DMS79 treated with DMSO at 0.1 percent for 48 hours (cell line): ENCODE measurements at places on chromosomes 6 and 20.

DNA sequence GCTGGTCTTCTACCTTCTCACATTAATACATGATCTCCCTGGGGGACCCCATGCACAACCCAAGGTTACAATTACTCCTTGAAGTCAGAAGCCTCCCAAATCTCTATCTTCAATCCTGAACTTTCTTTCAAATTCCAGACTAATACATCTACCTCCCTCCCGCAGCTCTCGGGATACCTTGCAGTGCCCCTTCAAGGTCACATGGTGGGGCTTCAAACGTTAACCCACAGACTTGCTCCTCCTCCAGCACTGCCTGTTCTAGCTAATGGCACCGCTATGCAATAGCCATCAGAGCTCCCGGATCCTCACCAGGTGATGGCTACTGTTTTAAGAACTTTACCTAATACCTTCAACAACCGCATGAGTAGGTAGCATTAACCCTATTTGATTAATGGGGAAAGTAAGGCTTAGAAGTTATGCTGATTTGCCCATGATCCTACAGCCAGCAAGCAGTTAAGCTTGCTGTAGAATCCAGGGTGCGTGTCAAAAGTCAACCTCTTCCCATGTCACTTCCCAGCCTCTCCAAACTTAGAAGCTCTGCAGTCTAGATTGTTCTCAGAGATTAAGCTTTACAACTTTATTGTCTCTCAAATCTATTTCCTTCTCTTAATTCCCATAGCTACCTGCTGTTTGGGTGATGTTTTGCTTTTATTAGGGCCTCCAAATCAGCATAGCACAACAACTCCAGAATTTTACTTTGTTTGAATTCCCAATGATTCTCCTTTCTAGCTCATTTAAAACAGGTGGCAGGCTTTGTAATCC is 44.7 kb downstream of the PLAGL1 start:
- DNase-seq, result no peak

DNA sequence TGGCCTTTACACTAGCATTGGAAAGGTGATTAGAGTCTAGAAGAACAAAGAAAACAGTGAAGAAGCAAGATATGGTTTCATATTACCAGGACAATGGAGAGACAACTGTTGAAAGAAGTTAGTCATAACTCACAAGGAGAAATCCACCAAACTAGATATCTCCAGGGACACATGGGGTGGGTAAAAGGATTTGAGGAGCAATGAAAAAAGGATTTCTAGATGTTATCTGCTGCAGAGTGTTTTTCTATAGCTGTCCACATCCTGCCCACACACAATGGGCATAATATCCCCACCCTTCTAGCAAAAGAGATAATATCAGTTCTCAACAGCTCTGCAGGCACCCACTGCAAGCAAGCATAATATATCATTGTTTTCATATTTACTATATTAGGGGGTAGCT is 303.1 kb downstream of the HAO1 start:
- DNase-seq, result no peak

DNA sequence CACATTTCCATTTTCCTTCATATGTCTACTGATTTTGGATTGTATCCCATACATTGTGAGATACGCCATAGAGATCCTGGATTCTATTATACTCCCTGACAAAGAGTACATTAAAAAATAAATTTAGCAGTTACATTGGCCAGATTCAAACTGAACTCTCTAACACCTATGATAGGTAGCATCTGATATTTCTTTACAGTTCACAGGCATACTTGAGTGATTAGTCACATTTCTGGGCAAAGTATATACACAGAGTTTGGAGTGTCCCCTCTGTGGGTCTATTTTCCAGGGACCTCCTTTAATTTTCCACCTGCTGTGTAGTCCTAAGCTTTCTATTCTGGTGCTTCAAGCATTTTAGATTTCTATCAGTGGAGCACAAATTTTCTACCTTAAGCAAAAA is 96.4 kb downstream of the TBC1D32 start:
- DNase-seq, result no peak

GRCh38 chr20:52039790-52040189 is 151.8 kb downstream of the ZFP64 start:
- DNase-seq, result peak; percentile 17

DNA sequence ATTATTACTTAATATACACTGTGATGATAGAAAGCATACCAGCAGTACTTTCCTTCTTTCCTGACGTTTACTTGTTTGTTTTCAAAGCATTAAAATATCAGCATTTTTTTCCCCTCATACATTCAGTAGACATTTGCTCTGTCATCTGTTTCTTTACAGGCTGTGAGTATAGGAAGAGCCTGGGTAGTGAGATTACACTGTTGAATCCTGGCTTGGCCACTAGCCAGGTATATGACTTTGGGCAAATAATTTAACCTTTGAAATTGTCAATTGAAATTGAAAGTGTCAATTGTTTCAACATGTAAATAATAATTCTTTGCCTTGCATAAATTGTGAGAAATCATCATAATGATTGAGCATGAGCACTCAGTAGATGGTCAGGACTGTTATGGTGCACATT is 336.2 kb downstream of the CDKAL1 start:
- no peak for DNase-seq

DNA sequence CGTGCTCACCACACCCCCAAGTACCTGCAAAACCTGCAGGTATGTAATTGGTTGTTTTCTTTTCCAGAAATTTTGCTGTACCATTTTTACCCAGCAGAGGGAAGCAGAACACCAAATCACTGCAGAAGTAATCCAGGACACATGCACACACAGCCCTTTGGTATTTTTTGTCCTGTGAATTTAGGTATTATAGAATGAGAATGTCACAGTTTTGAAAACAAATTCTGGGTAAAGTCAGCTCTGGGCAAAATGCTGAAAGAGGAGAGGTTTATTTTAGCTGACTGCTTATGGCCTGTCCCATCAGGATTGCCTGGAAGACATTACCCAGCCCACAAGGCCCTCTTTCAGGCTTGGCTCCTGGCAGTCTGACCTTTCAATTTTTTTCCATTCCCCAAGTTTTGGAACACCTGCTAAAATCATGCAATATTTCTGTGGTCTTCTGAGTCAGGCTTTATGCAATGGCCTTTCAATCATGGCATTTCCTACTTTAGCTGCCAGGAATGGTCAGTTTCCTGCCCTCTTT is 3.5 kb upstream of the EFHC1 start:
- peak; percentile 82 for DNase-seq

DNA sequence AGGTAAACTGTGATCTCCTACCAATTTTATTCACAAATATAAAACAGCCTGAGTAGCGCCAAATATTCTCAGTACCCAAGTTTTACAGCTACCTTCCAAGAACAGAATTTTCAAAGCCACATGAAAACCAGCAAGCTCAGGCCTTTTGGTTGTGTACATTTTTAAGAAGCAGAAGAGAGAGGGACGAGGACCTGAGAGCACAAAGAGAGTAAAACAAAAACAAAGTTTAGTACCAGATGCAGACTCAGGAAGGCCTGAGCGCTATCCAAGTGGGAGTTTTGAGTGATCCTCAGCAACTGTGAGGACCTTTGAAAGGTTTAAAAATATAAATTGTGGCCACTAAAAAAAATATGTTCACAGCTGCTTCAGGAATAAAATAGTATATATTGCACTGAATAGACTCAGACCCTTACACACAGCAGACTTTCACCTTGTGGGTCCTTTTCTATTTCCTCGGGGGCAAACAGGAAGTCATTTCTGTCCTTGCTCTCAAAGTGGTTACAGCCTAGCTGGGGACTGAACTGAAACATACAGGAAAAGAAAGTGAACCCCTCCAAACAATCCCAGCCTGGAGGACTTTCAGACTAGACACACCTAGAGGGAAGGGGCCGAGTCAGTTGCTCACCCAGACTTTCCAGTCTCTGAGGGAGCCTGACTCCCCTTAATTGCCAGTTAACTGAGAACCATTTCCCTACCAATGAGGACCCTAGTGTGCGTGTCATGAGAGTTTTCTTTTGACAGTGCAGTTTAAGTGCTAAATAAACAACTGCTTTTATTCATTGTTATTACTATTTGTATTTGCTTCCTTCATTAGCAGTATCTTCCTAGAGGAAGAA is 48.5 kb upstream of the NT5E start:
- no peak for DNase-seq

- DNase-seq, result no peak
These were observed 101.7 kb downstream of the TSHZ2 start for GRCh38 chr20:53073636-53074415.

DNA sequence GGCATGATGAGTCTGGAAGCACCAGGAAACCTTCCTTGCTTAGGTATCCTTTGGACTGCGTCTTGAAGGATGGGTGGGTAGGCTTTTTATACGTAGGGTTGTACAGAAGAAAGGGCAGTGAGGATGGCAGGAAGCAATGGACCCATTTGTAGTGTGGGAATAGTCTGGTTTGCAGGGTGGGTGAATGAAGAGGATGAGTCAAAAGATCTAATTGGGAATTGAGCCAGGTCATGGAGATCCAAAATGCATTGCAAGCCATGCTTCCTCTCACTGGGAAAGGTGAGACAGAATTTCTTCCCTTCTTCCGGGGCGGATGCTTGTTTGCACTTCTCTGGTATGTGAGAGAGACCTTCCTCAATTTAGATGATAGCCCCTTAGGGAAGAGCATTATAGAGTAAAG is 10.1 kb upstream of the BTBD3 start:
- no peak for DNase-seq

- no peak for DNase-seq
These were observed 173.5 kb downstream of the SCP2D1 start for GRCh38 chr20:18986895-18987580.

GRCh38 chr20:47382746-47383415 is 26.4 kb upstream of the ZMYND8 start:
- DNase-seq, result no peak

DNA sequence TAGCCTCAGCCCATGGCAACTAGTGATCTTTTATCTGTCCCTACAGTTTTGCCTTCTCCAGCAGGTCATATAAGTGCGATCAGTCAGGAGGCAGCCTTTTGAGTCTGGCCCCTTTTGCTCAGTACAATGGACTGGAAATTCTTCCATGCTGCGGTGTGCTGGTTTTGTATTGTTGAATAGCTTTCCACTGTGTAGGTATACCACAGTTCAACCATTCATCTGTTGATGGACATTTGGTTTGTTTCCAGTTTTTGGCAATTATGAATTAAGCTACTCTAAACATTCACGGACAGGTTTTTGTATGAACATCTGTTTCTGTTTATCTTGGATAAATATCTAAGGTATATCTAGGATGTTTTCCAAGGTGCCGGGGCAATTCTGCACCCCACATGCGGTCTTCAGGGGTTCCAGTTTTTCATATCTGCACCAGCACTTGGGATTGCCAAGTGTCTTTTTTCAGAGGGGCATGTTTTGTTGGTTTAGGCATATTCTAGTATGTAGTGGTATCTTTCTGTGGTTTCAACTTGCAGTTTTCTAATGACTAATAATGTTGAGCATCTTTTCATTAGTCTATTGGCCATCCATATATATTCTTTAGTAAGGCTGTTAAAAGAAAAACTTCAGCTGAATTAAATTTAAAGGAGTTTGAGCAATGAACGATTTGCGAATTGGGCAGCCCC is 141.0 kb downstream of the TFAP2C start:
- DNase-seq, result no peak

GRCh38 chr6:6639572-6639971 is 51.1 kb downstream of the LY86 start:
- no peak for DNase-seq

GRCh38 chr20:54554006-54554405 is 78.6 kb downstream of the DOK5 start:
- DNase-seq, result no peak

DNA sequence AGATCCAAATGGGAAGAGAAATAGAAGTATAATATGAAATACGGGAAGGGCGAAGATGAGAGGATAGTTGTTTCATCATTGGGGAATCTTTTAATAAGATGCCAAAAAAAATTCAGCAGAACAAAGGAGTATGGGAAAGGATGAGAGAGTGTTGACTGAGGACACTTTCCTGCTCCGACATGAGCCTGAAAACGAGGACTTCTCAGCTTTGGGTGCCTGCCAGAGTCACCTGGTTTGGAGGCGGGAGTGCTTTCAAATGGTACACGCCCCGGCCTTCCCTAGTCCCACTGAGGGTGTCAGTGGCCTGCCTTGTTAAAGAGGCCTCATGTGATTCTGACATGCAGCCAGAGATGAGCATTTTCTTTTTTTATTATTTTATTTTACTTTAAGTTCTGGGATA is 250.9 kb downstream of the ANKRD60 start:
- no peak for DNase-seq

GRCh38 chr20:35312318-35312717 is 20.1 kb upstream of the FAM83C start:
- DNase-seq, result no peak

GRCh38 chr20:18005990-18006364 is 37.2 kb downstream of the MGME1 start:
- DNase-seq, result no peak

GRCh38 chr20:43728686-43729255 is 2.0 kb upstream of the GTSF1L start:
- no peak for DNase-seq

GRCh38 chr20:32636283-32636682 is 37.5 kb downstream of the C20orf203 start:
- no peak for DNase-seq

DNA sequence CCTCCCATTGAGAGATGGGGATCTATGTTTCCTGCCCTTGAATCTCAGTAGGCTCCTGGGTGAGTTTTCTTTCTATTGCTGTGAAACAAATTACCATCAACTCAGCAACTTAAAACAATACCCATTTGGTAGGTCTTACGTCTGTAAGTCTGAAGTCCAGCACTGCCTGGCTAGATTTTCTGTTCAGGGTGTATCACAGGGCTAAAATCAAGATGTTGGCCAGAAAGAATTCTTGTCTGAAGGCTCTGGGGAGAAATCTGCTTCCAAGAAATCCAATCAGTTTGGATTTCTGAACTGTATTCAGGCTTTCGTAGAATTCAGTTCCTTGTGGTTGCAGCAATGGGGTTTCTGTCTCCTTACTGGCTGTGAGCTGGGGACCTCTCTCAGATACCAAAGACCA is 99.6 kb upstream of the SLC24A3 start:
- DNase-seq, result no peak

DNA sequence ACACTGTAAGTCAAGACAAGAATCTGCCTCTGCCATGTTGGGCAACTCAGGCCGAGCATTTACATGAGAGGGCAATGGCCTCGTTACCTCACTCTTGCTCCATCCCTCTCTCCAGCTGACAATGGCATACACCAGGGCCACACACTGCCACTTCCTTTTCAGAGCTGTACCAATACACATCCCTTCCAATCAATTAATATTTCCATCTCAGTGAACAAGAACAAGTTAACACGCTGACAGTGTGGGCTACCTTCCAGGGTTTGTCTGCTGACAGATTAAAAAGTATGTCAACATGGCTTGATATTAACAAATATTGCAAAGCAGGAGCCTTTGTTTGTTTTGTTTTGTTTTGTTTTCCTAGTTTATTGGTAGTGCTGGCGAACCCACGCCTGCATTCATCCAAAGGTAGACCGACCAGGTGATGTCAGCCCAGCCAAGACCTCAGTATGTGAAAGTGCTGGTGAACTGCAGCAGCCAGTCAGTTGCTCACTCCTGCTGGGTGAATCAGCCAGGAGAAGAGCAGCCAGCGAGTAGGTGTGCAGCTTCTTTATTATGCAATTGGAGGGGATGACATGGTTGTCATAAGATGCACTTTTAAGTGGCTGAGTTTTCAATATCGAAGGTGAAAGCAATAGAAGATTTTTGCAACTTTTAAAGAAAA is 487.3 kb upstream of the JARID2 start:
- no peak for DNase-seq
